ENCODE measurements at places on chromosomes 7 and 10.

DNA sequence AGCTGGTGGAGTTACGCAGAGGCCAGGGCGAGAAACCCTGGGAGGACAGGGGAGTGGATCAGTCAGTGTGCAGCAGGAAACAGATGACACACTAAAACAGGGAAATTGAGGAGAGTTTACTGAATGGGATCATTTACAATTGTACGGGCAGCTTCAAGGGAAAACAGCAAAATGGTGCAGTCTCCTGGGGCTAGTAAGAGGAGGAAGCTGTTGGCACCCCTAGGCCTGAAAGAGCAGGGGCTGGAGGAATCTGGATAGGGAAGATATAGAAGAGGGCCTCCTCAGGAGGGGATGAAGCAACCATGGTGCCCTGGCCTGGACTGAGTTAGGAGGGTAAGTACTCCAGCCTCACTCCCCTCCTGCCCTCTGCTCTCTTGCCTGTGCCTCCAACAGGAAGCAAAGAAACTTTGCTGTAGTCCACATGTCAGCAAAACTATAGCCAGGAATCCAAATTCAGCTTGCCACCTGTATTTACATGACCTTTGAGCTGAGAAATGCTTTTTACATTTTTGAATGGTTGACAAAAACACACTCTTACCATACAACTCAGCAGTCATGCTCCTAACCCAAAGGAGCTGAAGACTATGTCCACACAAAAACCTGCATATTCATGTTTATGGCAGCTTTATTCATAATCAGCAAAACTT is 52.3 kb upstream of the OPN4 start:
- DNase-seq: no peak

- DNase-seq: no peak
These were observed 8.6 kb downstream of the SMIM30 start for GRCh38 chr7:113109718-113110117.

GRCh38 chr7:16266877-16267276 is 154.5 kb downstream of the CRPPA start:
- DNase-seq: no peak

- DNase-seq: no peak
These were observed 41.6 kb downstream of the ANXA8 start for GRCh38 chr10:47442351-47442750.

DNA sequence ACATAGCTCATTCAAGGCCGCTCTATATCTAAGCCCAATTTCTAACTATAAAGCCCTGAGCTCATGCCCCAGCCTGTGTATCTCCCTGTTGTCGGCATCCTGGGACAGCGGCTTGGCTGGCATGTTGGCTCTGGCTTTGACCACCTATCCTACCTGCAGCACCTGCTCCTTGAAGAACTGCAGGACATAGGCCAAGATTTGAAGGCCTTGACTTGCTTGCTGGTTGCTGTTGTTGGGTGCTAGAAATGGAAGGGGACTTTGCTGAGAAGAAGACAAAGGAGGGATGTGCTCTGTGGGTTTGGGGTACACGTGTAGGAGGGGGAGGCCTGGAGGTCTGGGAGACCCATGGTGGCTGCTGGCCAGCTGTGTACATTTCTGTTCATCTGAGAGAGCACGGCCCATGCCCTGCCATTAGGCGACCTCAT is 11.1 kb downstream of the PNLIPRP2 start:
- DNase-seq: no peak

DNA sequence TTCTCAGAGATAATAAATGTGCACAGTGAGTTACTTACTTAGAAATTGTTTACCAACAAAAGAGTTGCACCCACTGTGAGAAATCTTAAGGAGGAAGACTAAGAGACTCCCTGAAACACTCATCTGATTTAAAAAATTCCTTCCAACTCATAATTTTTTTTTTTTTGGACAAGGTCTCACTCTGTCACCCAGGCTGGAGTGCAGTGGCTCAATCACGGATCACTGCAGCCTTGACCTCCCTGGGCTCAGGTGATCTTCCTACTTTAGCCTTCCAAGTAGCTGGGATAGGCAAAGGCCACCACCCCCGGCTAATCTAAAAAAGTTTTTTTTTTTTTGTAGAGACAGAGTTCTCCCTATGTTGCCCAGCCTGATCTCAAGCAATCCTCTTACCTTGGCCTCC is 36.0 kb downstream of the MALSU1 start:
- DNase-seq: no peak

DNA sequence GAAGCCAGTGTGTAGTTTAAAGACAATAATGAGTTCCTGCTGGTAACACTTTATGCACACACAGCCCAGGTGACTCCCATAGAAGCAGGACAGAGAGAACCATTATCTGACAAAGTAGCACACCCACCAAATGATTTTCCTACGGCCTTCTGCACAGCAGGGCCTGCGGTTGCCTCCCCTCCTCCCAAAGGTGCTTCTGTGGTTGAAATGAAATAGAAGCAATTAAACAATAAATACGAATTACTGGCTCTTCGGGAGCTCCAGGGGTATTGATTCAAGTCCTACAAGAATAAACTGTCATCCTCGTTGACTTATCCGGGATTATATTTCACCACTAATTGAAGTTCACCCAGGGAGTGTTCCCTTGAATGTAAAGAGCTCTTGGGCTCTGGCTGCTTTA is 172.1 kb downstream of the ACTR3B start:
- DNase-seq: no peak

DNA sequence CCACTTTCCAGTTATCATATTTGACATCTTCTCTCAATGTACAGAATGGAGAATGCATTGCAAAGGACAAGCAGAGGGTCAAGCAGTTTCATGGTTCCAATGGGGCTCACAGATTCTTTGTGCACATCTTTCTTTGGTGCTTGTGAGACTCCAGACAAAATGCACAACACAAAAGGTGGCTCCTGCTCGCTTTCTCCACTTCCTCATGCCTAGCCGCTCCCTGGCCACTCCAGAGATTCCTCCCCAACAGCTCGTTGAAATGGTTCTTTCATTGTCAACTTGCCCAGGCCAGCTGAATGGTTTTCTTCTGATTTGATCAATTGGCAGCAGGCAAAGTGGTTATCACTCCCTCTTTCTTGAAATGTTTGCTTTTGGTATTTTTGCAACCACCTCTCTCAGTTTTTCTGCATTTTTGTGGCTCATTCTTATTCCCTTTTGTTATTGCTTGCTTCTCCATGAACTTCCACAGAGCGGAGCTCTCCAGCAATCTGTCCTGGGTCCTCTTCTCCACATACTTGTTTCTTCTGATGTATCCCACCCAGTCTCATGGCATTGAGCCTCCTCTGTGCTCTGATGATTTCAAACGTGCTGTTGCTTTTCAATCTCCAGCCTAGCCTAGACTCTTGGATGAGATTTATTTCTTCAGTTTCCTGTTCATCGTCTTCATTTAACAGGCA is 507.8 kb upstream of the MKI67 start:
- DNase-seq: no peak

- peak; percentile 59 for DNase-seq
These were observed 7.4 kb downstream of the TSPAN14 start for GRCh38 chr10:80461208-80462183.

DNA sequence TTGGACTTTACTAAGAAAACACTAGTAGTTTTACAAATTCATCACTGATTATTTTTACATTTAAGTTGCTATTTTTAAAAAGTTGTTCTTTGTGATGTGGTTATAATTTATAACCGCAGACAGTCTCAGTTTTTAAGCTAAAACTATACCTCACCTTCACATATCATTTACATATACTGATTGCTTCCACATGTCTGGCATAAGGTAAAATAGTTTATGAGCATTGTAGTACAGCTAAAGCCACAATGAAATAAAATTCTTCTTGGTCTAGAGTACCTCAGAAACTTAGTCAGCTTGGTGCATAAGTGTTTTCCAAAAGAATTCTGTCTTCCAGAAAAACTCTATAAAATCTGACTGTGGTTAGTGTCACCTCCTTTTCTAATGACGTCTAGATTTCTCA is 13.0 kb downstream of the SEMA3A start:
- no peak for DNase-seq

- DNase-seq: peak; percentile 14
These were observed 81.8 kb downstream of the PTPN20 start for GRCh38 chr10:46992803-46993561.

- peak; percentile 90 for DNase-seq
These were observed 145.6 kb downstream of the ADAM12 start for GRCh38 chr10:126242397-126243260.

- DNase-seq: no peak
These were observed 348.4 kb downstream of the RPS24 start for GRCh38 chr10:78382047-78382446.

DNA sequence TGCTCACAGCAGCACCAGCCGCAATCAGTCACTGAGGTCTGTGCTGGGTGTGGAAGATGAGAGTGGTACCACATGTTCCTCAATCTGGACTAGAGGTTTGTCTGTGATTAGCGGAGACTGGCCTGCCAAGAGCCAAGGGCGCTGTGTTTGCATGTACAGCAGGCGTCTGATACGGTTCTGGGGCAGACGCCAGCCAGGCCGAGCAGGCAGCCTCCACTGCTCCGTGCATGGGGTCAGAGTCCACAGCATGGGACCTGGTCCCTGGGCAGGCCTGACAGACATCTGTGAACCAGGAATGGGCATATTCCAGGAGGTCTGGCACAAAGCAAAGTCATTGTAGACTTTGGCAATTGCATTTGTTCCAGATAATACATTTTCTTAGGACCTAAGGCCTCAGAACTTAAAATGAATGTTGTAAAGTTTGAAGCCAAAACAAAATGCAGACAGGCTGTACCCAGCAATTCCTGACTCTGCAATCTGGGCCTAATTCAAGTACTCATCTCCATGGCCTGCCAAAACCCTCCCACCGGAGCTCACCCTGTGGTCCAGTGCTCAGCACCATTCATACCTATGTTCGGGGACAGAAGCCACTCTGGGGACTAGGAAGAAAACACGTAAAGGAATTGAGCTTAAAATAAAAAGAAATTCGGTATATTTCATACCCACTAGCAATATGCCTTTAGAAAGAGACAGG is 50.0 kb upstream of the FAM20C start:
- no peak for DNase-seq

DNA sequence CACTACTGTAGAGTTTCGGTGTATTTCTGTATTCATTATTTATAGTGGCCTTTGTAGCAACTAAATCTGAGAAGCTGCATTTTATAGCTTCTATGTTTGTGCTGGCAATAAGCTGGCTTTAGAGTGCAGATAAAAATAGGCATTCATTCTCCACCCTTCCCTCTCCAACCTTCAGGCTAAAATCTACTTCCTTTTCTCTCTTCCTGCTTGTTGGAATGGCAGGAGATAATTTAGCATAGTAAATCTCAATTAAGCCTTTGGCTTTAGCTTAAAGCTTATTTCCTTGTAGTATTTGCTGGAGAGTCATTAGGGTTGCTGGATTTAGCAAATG is 58.5 kb downstream of the CPVL start:
- no peak for DNase-seq

DNA sequence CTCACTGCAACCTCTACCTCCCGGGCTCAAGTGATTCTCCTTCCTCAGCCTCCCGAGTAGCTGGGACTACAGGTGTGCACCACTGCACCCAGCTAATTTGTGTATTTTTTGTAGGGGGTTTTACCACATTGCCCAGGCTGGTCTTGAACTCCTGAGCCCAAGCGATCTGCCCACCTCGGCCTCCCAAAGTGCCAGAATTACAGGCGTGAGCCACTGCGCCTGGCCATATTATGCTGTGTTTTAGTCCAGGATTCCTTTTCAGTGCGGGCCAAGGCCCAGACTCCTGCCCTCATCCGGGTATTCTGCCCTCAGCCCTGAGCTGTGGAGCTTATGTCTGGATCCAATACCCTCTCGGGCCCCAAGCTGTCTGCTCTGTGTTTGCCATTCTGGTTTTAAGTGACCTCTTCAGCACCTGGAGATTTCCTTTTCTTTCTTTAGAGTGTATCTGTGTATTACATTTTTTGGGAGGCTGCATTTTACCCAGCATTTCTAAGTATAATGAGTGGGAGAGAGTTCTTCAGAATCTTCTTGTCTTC is 114.9 kb downstream of the BUB3 start:
- no peak for DNase-seq

GRCh38 chr7:100515072-100515532 is 23.9 kb upstream of the AGFG2 start:
- DNase-seq: peak; percentile 76

GRCh38 chr7:43535810-43536585 is 46.9 kb upstream of the STK17A start:
- peak; percentile 95 for DNase-seq

DNA sequence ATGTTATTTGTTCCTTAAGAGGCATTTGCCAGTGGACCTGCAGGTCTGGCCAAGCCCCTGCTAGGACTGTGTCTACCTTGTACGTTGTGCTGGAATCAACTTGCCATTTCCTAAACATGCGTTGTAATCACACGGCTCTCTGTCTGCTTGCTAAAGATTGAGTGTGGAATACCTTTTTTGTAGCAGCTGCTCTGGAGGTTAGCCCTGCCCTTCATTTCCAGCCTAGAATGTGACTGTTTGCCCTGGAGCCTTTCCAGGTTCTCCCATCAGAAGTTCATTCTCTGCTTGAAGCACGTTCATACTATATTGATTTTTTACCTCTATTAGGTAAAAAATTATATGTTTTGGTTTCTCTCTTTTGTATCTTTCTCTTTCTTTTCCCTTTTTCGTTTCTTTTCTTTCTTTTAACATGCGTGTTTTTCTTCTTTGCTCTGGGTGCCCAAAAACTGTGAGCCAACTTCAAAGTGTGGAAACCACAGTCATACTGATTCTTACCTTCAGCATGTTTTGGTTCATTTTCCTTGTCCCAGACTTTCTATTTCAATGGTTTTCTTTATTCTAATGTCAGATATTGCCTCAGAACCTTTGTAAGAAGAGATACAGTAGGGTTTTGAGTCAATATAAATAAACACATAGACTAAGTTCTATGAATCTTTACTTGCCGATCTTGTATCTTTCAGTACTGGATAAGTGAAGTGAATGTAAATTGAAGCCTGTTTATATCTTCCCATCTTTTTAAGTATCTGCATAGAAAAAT is 111.9 kb upstream of the RPA3 start:
- no peak for DNase-seq

DNA sequence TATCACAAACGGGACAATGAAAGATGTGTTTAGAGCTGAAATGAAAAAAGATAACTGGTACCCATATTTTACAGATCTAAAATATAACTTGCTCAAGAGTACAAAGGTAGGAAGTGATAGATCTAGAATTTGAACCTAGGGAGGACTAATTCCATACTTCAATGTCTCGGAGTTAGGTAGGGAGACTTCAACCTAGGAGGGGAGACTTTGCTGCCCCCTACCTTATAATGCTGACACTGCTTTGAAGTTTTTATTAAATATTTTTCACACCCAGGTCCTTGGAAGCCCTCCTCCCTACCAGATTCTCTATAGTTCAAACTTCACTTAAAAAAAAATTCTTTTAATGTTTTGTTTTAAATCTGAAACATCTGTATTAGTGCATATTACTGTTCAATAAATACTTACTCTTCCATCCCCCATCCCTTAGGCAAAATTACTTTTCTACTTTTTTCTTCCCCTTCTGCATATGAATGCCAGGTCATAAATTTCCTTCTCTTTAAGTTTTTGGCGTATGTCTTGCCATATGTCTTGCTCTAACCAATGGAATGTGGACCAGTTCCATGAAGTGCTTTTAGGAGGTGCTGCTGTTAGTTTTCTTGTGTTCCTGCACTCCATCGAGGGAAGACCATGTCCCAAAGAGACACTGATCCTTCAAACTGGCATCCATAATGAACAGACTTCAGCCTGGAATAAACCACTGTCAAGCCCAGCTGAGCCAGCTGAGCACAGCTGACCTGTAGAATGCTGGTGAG is 57.8 kb downstream of the MICU1 start:
- DNase-seq: peak; percentile 22

- peak; percentile 9 for DNase-seq
These were observed 491 bp upstream of the SH2D4B start for GRCh38 chr10:80537086-80537735.

- no peak for DNase-seq
These were observed 144.5 kb downstream of the SLC25A13 start for GRCh38 chr7:96177353-96177752.

- DNase-seq: peak; percentile 18
These were observed 227.6 kb upstream of the IMMP2L start for GRCh38 chr7:111789870-111790269.

GRCh38 chr10:103617602-103618385 is 124.3 kb downstream of the NEURL1 start:
- DNase-seq: no peak
